IMR-90 (cell line): ENCODE measurements at places on chromosomes 3 and 15.

GRCh38 chr15:36067483-36068274, 511.7 kb upstream of the CDIN1 start:
- H3K27ac ChIP-seq, result no peak overlapping the region
- no peaks in the 10 kb centered on the region for H3K36me3 ChIP-seq
- no peak overlapping the region for H3K4me3 ChIP-seq
- no peaks in the 10 kb centered on the region for H3K4me1 ChIP-seq

DNA sequence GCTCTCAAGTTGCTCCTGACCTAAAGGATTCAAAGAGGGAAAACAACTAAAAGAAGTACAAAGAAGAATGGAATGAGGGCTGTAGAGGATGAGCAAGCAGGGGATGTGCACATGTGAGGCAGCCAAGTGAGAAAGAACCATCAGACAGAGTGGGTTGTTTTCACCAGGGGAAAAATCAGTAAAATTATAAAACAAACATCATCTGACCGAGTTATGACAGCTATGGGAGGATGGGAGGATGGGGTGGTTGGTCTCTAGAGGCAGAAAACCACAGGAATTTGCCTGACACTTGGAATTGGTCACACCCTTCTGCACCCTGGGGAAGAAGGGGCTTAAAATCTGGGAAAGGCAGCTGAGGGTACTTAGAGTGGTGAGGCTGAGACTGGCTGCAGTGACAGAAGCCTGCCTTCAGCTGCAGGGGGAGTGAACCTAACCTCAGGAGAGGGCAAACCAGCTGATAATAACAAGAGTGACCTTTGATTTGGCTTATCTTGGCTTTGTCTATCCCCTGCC, 10.1 kb downstream of the ARHGAP31 start:
- H3K4me3 ChIP-seq, result no peak overlapping the region
- no peak overlapping the region for H3K27ac ChIP-seq
- peaks cover 13% of the 10 kb centered on the region for H3K4me1 ChIP-seq
- no peaks in the 10 kb centered on the region for H3K27me3 ChIP-seq
- peak; percentile 73 for DNase-seq
- H3K36me3 ChIP-seq, result peaks cover 1% of the 10 kb centered on the region; the same call in 1 of the 2 replicates

- no peaks in the 10 kb centered on the region for H3K27me3 ChIP-seq
- no peak overlapping the region for H3K27ac ChIP-seq
- peak; percentile 32 for DNase-seq
- H3K36me3 ChIP-seq, result no peaks in the 10 kb centered on the region
- H3K4me3 ChIP-seq, result no peak overlapping the region
These were observed 29.7 kb downstream of the STARD9 start for GRCh38 chr15:42604894-42605744.

DNA sequence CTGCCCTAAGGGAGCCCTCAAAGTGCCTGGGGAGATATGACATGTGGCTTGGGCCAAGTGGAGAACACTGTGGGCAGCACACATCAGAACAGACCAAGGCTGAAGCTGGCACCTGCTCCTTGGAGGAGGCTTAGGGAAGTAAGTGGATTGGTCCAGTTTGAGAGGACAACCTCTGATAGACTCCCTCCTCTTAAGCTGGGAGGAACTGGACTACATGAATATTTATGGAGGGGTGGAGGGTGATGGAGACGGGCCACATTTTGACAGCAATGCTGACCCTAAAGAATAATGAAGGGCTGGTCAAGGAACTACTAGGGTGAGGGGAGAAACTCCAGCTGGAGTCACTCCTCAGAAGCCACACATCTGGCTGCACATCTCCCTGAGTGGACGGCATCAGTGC, 6.5 kb upstream of the CD276 start:
- no peak overlapping the region for H3K4me3 ChIP-seq
- DNase-seq, result no peak
- H3K4me1 ChIP-seq, result no peaks in the 10 kb centered on the region
- H3K27me3 ChIP-seq, result peaks cover 30% of the 10 kb centered on the region
- no peak overlapping the region for H3K27ac ChIP-seq

DNA sequence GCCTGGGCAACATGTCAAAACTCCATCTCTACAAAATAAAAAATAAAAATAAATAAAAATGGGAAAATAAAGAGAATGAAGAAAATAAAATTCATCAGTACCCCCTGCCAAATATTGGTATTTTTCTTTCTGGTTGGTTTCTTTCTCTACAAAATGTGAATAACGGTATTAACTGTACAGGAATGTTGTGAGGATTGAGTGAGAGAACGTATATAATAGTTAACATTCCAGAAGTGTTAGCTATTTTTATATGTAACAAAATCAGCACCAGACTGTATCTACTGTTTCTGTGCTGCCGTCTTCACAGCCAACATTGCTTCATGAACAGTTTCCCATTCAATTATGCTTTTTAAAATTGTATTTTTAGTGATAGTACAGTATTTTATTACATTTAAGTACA, 25.5 kb upstream of the RNU6-1 start:
- peak; percentile 37 for DNase-seq
- peaks cover 4% of the 10 kb centered on the region; the same call in 1 of the 2 replicates for H3K4me1 ChIP-seq
- no peak overlapping the region for H3K27ac ChIP-seq
- no peaks in the 10 kb centered on the region for H3K36me3 ChIP-seq
- no peak overlapping the region for H3K4me3 ChIP-seq

DNA sequence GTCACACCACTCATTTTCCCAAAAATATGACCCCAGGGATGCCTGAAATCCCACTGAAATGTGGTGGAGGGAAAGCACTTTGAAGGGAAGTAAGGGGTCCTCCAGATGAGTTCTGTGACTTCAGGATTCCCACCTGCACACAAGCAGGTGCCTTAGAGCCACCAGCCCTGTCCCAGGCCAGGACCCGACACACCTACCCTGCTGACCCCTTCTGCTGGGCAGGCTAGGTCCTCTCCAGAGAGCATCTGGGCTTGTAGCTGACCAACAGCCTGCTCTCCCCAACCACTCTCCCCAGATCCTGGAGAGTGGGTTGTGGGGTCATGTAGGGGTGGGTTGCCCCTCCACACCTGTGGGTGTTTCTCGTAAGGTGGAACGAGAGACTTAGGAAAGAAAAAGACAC, 14.9 kb upstream of the CILP start:
- H3K36me3 ChIP-seq, result no peaks in the 10 kb centered on the region
- peaks cover 12% of the 10 kb centered on the region for H3K27me3 ChIP-seq
- no peak overlapping the region for H3K4me3 ChIP-seq
- DNase-seq, result no peak

DNA sequence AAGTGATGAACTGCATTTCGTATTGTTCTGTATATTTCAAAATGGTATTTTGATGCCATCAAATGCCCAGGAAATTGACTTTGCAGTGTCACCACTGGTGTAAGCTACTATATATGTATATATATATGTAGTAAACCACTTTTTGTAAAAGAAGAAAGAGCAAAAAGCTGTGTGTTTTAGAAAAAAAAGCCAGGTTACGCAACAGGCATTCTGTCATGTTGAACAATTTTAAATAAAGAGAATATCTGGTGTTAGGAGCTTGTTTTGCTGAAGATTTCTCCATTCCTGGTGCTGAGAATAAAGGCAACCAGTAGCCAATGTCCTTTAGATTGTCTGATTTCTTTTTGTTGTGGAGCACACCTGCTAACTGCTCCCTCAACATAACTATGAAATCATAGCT, 3.7 kb upstream of the ABHD10 start:
- H3K4me3 ChIP-seq, result no peak overlapping the region
- H3K36me3 ChIP-seq, result peaks cover 2% of the 10 kb centered on the region
- no peak for DNase-seq
- no peaks in the 10 kb centered on the region for H3K27me3 ChIP-seq
